ENCODE measurements at places on chromosomes 7 and 10.

GRCh38 chr7:128922496-128923410 lies 12.2 kb upstream of the KCP start:
- DNase-seq = no peak

GRCh38 chr10:28089467-28089866 lies 90.6 kb upstream of the ODAD2 start:
- DNase-seq = no peak

DNA sequence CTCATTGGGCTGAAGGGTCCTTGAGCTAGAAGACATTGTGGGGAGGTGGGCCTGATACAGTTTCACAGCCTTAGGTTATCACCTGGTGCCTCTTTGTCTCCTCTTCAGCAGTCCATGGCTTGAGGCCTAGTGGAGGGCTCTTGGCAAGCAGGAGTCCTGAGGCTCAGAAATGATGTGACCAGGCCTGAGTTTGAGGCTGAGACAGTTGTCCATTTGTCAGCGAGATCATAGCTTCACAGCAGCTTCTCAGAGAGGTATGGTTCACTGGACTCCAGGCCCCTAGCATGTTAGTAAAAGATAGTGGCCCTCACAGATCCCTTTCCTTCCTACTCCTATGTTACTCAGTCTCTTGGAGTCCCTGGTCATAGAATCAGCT lies 19.1 kb downstream of the SUFU start:
- no peak for DNase-seq

DNA sequence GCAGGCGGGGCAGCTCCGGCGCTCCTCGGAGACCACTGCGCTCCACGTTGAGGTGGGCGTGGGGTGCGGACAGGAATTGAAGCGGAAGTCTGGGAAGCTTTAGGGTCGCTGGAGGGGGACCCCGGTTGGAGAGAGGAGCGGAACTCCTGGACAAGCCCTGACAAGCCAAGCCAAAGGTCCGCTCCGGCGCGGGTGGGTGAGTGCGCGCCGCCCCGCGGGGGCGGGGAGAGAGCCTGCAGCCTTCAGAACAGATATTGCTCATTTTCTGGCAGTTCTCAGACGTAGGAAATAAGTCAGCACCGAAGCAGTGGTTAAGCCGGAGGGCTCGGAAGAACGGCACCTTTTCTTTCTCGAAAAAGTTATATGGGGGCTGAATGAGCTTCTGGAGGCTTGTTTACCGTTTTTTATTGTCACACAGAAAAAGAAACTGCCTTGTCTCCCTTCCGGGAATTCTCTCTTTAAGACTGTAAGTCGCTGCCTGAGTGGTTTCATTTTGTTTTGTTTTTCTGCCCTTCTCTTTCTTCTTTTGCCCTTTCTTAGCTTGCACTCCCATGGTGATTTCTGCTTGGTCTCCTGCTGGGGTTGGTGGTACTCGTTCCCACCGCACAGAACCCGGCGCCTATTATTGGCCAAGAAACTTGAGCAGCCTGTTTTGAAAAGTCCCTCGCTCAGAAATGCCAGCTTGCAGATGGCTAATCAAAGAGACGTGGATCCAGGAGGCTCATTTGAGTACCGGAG lies 732 bp downstream of the FAS start:
- peak; percentile 78 for DNase-seq

DNA sequence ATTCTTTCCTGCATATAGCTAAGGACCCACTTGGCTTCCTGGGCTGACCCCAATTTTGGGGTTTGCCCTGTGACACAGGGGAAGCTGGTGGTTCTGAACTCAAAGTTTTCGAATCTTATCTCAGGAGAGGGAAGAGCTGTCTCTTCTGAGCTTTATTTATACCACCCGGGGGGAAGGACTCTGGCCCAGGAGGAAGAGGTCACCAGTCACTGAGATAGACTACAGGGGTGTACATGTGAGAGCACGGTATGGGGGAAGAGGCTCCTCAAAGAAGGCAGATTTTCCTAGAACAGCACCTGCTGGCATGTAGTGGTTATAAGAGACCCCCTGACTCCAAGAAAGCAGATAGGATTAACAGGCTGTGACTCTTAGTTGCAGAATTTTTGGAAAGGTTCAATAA lies 101.8 kb upstream of the ELMO1 start:
- no peak for DNase-seq

DNA sequence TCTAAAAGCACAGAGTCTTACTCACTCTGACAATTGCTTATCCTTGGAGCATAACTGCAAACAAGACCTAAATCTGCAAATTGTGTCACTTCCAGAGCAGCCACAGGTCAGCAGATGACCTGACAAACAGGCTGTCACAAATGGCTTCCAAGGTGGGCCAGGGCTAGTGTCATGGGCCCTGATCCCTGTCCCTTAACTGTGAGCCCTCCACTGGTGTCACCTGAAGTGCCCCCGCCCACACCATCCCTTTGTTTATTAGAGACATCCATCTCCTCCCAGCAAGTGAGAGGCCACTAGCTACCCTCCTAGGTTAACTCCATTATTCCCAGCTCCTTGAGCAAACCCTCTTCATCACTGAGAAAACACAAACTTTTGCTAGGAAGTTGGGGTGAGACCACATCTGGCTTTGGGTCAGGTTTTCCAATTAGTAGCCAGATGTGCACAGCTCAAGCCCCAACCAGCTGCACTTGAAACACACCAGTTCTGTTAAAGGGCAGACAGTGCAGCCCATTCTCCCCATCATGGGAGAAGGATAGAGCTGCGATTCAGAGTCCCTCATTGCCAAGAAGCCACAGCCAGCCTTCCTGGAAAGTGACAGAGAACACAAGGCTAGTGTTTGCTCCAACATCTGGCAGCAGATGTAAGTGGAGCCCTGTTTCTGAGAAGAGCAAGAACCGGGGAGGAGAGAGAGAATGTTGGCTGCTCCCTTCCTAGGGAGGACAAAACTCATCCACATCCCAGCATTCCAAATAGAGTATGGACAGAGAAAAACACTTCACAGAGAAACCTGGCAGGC lies 75.7 kb upstream of the NANOS1 start:
- peak; percentile 20 for DNase-seq

All from eye (tissue), 1 donor.